CD4-positive, alpha-beta memory T cell (primary cell): ENCODE measurements at places on chromosomes 7 and 10. TPM values are rescaled to one million over a fixed set of nuclear protein-coding genes. Genes with fewer than 3 reads are reported as not detected.

SP8 gene
- total RNA-seq: not detected

GRCh38 chr7:84502239-84502638 lies 307.6 kb upstream of the SEMA3A start:
- DNase-seq: no peak

- no peak for DNase-seq
Observed at GRCh38 chr10:125064681-125065492, 95.5 kb downstream of the CTBP2 start.

GRCh38 chr7:5425507-5426225 lies 2.0 kb upstream of the TNRC18 start:
- peak; percentile 3 for DNase-seq

C10orf90 gene
- not detected for total RNA-seq

GRCh38 chr7:142910481-142910880 lies 23.1 kb downstream of the TRPV5 start:
- DNase-seq: no peak

- no peak for DNase-seq
Observed at GRCh38 chr7:20151708-20152456, 65.3 kb downstream of the MACC1 start.

AKR1D1 gene
- not detected for total RNA-seq

- DNase-seq: no peak
Observed at GRCh38 chr7:3238525-3239210, 62.4 kb upstream of the SDK1 start.

GRCh38 chr7:86201767-86202166 lies 441.9 kb upstream of the GRM3 start:
- DNase-seq: no peak

SPDYE5 gene
- total RNA-seq: 0.29 TPM

- DNase-seq: no peak
Observed at GRCh38 chr7:147509541-147510200, 1080.9 kb upstream of the C7orf33 start.

GRCh38 chr7:130940326-130940725 lies 206.3 kb upstream of the KLF14 start:
- DNase-seq: no peak

C10orf62 gene
- not detected for total RNA-seq

IDI2 gene
- not detected for total RNA-seq

DNA sequence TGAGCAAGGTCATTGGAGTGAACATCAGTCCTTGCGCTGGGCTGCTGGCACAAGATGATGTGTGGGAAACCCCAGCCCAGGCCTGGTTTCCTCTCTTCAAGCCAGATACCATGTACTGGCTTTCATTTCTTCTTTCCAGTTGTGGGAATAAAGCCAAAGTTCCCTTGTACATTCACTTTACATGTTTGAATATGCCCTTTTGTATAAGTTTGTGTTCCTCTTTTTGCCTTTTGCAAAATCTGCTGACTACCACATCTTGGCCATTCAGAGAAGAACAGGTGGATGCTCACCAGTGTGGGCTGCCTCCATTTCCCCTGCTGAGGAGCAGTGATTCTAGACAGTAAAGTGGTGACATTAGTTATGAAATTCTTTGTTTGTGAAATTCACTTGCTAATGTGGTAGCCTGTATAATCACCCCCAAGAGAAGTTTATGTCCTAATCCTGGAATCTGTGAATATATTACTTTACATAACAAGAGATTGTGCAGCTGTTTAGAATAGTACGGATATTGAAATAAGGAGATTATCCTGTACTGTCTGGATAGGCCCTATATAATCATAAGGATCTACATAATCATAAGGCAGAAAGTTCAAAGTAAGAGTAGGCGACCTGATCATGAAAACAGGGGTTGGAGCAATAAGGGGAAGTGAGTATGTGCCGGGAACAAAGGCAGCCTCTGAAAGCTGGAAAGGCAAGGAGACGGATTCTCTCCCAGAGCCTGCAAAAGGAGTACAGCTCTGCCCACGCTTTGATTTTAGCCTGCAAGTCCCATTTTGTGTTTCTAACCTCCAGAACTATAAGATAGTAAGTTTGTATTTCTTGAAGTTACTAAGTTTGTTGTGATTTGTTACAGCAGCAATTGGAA lies 18.8 kb upstream of the AOAH start:
- no peak for DNase-seq

DNA sequence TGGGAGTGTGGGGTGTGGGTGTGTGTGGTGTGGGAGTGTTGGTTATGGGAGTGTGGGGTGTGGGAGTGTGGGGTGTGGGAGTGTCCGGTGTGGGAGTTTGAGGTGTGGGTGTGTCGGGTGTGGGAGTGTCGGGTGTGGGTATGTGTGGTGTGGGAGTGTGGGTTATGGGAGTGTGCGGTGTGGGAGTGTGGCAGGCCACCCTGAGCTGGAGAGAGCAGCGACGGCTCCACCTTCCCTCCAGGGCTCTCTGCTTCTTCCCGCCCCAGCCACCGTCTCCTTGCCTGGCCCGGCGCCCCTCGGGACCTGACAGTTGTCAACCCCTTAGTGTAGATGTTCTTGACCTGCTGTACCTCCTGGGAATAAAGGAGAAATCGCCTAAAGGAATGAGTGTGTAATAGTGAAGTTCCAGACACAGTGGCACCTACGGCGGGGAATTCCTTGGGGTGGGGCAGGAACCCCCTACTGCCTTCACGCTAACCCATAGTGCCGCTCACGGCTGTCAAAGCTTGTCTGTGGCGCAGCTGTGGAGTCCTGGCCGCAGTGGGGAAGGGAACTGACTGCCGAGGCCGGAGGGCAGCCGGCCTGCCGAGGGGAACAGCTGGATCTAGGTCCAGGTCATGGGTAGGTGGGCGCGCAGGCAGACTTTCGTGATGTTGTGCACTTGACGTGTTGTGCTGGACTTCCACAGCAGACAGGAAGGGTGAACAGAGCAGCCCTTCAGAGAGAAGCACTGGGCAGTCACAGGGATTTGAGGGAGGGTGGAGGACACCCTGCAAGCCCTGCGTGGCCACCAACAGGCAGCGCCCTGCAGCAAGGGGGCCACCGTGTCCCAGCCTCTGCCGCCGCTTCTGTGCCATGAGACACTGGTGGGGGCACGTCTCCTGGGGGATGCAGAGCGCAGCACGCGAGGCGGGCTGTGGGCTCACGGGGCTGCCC lies 49.0 kb upstream of the EN2 start:
- no peak for DNase-seq

AGMO gene
- not detected for total RNA-seq

PARP12 gene
- 96.6 TPM for total RNA-seq

DNA sequence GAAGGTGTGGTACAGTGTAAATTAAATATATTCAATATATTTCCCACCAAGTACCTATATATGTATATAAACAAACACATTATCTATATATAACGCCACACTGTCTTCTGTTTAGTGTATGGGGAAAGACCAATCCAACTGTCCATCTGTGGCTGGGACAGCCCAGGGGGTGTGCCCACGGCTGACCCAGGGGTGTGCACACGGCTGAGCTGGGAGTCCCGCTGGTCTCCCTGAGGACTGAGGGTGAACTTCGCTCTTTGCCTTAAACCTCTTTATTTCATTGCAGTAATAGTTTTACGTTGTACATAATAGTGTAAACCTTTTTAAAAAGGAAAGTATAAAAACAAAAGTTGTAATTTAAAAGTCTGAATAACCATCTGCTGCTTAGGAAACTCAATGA lies 6.3 kb downstream of the EN2 start:
- DNase-seq: no peak

DNA sequence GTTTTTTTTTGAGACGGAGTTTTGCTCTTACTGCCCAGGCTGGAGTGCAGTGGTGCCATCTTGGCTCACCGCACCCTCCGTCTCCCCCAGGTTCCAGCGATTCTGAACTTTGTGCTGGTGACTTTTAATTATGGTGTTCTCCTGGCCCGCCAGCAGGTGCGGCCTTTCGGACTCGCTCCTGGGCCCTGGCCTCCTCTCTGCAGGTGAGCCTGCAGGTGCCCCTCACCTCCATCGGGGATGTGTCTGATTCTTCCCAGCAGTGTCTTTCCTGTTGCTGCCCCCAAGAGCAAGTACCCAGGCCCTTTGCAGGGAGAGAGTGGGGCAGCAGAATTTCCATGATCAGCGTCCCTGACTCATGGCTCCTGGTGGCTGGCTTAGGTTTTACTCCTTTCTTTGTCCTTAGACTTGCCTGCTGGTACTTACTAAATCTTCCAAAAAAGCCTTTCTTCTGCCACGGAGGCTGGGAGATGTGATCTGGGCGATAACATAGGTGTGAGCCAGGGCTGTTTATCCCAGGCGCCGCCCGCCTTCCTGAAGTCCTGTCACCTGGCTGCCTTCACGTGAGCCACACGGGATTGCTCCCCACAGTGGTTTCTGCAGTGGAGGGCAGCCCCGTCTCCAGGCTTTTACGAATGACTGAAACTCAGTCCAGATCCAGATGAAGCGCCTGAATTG lies 10.7 kb downstream of the WIPI2 start:
- no peak for DNase-seq

FBH1 gene
- 91.4 TPM for total RNA-seq

DNA sequence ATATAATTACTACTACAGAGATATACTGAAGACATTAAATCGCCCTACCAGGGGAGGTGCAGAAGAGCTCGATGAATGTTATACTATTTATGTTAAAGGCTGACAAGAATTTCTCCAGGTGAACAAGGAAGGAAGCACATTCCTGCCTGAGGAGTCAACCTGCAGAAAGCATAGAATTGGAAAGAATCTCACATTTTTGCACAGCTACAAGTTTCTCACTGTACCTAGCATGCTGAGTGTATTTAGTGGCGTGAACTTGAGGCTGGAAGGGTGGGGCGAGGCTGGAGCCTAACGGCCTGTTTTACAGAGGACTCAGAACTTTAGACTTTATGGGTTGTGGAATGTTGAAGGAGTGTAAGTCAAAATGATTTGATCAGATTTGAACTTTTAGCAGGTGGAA lies 373.6 kb upstream of the LRGUK start:
- no peak for DNase-seq

- DNase-seq: peak; percentile 92
Observed at GRCh38 chr10:86971232-86971991, 3.1 kb downstream of the ADIRF start.

DNA sequence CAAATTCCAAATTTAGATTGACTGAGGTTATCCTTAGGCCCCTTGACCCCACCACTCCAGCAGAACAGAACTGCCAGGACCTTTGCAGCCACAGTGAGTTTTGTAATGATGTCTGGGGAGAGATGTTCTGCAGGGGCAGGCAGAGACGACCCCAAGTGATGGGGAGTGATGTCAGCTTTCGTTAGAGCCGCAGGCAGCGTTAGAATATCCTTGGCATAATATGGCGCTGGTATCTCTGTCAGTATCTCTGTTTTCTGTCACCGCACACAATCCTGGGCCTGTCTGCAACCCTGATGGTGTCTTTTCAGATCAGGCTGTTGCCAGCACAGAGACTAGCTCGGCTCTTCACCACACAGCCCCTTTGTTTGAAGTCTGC lies 1083.6 kb downstream of the KCNMA1 start:
- no peak for DNase-seq

NEBL gene
- not detected for total RNA-seq

CRTAC1 gene
- not detected for total RNA-seq

PNLIPRP1 gene
- total RNA-seq: not detected

TMEM140 gene
- total RNA-seq: 28.3 TPM

RFC2 gene
- total RNA-seq: 15.7 TPM

DNA sequence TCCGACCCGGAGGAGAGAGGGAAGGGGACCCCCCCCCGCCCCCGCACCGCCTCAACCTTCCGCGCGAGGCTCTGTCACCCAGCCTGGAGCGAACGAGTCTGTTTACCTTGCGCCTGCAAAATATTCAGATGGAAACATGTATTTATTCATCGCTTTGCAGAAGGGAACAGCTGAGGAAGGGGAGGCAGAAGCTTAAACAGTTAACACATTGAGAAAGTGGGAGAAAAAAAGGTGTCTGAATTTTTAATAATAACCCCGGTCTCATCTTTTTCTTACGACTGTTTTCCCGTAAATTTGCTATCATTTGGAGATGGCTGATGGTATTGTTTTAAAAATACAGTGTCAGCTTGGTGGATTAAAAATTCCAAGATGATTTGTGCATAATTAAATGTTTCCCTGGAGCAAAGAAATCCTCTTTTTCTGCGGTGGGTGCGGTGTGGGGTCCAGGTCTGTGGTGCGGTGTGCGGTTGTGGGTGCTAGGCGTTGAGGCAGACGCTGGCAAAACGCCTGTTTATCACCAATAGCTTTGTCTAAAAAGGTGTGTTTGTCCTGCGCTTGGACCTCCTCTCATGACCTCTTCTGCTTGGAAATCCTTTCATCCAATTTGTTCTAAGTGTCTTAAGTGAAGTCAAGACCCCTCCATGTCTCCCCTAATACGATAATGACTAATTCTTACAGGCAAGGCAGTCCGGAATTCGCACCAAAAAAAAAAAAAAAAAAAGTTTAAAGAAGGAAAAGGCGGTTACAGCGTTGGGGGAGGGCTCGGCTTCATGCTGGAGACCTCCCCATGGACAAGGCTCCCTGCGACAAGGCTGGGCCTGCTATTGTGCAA lies 1.6 kb downstream of the UNCX start:
- DNase-seq: no peak

DNA sequence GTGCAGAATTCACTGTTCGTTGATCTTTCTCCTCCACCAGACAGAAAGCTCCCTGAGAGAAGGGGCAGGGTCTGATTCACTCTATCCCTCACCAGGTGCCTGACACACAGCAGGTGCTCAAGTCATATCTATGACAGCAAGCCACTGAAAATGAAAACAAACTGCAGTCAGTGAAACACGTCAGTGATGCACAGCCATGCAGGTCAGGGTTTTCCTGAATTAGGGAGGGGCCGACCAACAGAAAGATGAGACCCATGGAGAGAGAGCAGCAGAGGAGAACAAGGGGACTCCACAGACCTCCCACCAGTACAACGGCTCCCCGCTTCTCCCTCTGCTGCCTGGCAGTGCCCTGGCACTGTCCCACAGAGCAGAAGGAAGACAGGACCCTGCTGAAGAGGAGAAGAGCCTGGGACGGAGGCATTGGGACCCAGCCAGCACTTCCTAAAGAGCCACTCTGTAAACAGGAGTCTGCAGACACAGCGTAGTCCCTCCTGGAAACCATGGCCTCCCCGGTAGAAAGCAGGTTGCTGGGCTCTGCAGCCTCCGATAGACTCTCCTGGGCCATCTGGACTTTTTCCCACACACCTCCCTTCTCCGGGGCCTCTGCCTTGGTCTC lies 50.3 kb downstream of the FAM53B start:
- no peak for DNase-seq

DNA sequence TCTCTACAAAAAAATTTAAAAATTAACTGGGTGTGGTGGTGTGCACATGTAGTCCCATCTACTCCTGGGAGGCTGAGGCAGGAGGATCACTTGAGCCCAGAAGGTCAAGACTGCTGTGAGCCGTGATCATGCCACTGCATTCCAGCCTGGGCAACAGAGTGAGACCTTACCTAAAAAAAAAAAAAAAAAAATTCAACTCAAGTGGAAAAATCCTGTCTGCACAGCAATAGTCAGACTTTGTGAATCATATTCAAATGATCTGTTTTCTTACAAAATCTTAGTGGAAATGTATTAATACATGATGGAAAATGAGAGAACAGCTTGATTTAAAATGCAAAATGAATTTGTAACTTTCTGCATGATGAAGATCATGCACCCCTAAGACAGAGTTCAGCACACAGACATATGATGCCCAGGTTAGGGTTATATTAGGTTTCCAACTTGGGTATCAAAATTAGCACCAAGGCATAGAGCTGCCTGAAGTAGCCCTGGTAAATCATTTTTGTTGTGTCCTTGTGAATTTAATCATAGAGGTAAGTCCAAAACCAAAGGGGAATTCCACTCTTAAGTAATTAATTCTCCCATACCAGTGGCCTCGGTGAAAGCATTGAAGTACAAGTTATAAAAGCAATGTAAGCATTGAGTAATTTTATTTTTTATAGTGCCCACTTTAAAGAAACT lies 93.8 kb downstream of the ADD3 start:
- DNase-seq: no peak

DUSP5 gene
- total RNA-seq: 3.8 TPM
